B cell (primary cell): ENCODE measurements at places on chromosomes 4 and X. TPM values are rescaled to one million over a fixed set of nuclear protein-coding genes. Genes with fewer than 3 reads are reported as not detected.

- DNase-seq: no peak
Measured at GRCh38 chrX:152070144-152070543, 68.2 kb downstream of the MAGEA10 start.

DNA sequence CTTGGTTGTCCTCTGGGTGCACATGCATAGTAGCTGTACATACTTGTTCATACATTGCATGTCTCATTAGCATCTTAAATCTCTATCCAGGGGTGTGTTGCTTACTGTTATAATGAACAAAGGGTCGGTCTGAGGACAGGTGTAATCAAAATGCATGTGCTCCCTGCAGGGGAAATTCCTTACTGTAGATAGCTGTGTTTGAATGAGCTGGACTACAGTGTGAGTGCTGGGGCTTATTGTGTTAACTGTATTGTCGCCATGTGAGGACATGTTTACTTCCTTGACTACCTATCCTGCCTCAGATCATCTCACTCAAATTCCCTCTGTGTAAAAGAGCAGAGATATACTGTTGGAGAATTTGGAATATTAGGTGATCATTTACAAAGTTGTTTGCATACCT is 98.7 kb downstream of the KLHL34 start:
- DNase-seq: no peak

DNA sequence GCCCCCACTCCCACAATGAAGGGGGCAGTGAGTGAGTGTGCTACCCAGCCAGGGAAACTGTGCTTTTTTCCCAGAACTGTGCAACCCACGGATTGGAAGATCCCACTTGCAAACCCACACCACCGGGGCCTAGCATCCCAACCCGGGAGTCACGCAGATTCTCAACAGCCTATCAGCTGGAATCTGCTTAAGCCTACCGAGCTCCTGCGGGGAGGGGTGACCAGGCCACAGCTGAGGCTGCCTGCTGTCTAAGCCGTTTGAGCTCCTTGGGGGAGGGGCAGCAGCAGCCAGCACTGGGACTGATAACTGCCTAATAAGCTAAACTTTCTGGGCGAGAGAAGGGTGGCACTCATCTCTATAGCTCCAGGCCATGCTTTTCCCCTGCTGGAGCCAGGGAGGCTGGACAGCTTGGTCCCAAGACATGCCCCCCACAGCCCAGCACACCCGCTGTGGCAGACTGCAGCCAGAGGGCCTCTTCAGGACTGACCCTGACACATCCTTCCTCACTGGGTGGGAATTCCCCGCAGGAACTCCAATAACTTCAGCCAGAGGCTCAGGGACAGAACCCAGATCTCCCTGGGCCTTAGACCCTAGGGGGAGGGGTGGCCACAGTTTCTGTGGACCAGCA is 161.3 kb upstream of the MAGEB18 start:
- no peak for DNase-seq

- no peak for DNase-seq
Measured at GRCh38 chr4:23290656-23291055, 597.9 kb downstream of the GBA3 start.

DNA sequence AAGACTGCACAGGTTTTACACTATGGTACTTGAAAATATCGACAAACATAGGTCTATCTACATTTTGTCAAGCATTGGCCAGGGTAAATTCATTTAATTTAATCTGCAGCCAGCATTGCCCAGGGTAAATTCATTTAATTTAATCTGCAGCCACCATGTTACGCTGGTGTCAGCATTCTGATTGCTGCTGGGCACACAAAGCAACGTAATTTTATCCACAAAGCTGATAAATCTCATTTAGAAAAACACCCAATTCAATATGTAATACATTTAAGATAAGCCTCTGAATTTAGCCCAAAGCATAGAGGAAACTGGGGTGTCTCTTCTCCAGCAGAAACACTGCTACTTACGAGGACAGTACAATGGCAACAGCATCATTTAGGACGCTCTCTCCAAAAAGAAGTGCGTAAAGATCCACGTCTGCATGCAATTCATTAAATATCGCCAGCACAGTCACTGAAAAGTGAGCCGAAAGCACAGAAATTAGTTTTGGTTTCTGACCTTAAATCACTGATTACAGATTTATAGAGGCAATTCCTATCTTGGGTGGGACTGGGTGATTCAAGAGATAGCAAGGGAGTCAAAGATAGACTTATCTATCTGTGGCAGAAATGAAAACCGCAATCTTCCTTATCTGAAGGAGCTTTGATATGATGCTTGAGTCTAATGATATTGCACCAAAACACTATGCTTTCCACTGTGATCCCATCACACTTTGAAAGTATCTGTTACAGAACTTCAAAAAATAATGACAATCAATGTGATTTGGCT is 88.8 kb downstream of the CHST7 start:
- DNase-seq: no peak

- DNase-seq: no peak
Measured at GRCh38 chrX:123093792-123094191, 90.3 kb upstream of the GRIA3 start.

- no peak for DNase-seq
Measured at GRCh38 chr4:156138781-156139280, 185.2 kb upstream of the CTSO start.

GRCh38 chr4:42080306-42080705 is 72.1 kb downstream of the BEND4 start:
- no peak for DNase-seq

DNA sequence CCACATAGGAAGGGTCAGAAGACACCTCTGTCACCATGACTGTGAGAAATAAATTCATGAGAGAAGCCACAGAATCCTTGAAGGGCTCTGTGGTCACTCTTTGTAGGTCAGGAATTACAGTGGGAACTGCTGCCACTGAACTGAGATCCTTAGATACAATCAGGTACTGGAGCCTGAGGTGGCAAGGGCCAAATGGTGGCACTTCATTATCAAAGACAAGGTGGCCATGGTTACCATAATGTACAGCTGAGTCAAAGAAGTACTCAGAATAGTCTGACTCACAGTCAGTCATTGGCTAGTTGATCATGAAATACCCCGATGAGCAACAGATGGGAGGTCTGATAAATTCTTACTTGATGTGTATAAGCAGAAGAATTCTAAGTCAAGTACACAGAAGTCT is 131.9 kb downstream of the RTL3 start:
- DNase-seq: no peak

GRCh38 chr4:144658903-144659302 is 12.9 kb downstream of the HHIP start:
- no peak for DNase-seq

GRCh38 chr4:107699466-107700206 is 20.4 kb downstream of the PAPSS1 start:
- no peak for DNase-seq

DNA sequence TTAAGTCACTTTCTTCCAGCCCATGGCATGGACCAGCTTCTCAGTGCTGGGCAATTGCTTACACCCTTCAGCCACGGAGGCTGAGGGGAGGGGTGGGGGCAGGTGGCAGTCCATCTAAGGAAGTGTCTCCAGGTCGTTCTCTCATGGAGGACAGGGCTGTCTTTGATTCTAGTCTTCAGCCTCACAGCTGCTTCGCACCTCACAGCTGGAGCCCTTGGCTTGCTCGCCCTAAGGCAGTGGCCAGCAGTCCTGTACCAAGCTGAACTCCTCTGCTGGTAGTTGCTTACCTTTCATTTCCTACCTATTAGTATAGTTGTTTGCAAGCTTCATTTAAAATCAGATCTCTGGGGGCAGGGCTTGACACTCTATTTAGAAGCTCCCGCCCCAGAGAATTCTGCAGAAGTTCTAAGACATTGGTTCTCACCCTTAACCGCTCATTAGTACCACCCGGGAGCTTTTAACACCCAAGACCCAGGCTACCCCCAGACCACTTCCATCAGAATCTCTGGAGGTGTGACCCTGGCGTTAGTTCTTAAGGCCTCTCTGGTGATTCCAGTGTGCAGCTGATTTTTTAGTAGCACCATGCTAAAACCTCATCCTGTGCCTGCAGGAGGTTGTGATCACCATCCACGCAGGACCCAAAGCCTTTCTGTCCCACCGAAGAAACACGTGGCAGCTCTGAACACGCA is 386.8 kb downstream of the UNC5C start:
- DNase-seq: no peak

GRCh38 chr4:6939761-6940743 is 30.4 kb downstream of the TBC1D14 start:
- DNase-seq: peak; percentile 26

DNA sequence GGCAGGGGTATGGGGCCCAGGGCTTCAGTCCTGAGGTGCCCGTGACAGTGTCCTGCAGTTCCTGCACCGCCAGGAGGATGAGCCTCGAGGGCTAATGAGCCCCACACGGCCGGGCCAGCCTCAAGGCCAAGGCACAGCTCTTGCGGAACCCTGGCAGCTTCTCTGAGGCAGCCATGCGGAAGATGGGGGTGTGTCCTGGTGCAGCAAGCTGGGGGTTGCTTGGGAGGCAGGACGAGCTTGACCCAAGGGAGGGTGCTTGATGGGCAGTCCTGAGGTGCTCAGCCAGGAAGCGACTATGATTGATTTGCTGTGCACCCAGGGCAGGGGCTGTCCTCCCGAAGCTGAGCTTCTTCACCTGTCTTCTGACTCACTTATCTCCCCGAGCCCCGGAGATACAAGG is 9.1 kb upstream of the FGFR3 start:
- DNase-seq: no peak

DNA sequence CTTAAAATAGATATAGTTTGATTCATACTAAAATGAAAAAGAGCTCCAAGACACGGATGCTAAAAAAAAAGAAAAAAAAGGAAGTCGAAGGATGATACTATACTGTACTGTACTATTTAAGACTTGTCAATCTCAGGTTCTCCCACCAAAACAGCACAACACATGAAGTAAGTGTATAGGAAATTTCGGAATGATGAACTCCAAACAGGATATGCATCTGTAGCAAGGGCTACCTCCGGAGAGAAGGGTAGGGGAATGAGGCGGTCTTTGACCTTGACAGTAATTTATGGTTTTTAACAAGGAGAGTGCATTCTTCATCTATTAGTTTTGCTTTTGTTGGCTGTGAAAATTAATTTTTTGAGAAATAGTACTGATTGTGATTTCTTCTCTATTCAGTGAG is 541 bp upstream of the FIP1L1 start:
- DNase-seq: no peak

GRCh38 chr4:25811374-25811690 is 51.5 kb downstream of the SEL1L3 start:
- DNase-seq: no peak

DNA sequence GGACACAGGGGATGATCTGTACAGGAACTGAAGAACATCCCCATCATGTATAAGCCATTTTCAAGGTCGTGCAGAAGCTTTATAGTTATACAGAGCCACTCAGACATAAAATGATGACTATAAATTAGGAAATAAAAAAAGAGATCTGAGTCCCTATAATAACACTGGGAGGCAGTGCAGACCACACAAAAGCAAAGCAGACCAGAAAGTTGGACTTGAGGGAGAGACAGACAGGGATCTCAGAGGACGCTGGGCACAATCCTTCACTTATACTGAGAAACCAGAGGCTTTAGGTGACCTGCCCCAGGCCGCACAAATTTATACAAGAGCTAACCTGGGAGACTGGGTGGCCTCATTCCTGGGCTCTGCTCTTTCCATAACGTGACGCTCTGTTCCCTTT is 70.5 kb downstream of the HADH start:
- DNase-seq: no peak

DNA sequence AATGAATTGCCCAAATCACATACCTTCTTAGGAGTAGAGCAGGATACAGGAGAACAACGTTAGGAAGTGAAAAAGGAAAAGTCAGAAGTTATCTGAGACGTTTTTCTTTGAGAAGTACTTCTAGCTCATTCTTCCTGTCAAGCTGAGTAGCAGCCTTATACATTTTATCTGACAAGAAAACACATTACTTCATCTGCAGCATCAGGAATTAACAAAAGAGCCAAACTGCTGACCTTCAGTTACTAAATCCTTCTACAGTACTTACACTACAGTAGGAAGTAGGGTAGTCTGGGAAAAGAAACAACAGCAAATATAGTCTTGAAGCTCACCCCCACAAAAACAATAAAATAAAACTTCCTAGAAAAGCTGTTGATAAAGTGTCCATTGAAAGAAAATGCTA is 57.0 kb downstream of the ATP11C start:
- DNase-seq: no peak

DNA sequence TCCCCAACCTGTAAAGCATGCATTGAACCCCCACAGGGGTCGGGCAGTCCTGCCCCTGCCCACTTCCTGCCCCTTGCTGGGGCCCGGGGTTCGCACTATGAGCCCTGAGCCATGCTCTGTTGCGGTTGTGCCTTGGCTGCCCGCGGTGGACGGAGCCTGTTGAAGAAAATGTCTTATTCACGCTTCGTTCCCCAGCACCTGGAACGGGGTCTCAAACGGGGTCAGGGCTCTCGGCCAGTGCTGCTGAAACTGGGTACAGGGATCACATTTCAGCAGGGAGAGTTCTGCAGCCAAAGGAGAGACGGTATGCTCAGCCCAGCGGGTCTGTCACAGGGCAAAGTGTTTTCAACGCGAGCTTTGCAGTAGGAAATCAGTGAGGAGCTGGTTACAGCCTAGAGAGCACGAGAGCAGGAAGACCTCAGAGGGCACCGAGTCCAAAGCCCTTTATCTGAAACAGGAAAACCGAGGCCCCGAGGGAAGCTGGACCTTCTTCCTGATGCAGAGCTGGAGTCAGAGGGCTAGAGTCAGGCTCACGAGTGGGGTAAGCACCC is 46.3 kb upstream of the AFAP1 start:
- no peak for DNase-seq

- no peak for DNase-seq
Measured at GRCh38 chrX:71994601-71995000, 84.0 kb downstream of the NHSL2 start.

GRCh38 chr4:171979461-171979860 is 166.3 kb downstream of the GALNTL6 start:
- DNase-seq: no peak

DNA sequence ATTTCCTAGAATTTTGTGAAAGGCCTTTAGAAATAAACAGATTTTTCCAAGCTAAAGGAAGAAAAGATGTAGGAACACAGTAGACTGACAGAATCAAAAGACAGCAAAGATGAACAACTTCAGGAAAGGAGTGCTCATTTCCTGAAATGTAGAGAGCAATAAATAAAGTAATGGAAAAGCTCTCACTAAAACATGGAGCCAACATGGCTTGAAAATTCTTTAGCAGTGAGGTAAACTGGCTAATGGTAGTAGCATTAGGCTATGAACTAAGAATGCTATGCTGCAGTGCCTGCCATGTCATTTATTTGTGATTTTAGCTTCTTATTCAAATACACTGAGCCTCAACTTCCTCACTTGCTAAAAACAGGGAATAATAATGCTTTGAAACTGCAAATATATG is 108.7 kb downstream of the IQCM start:
- no peak for DNase-seq

The SLC4A4 gene
- not detected in 2 replicates for total RNA-seq

The CENPE gene
- total RNA-seq: 2.1 and 2.8 TPM in 2 replicates

The LRAT gene
- total RNA-seq: not detected in 2 replicates

The TMEM144 gene
- total RNA-seq: 0.07 TPM in 1 of 2 replicates, not detected in the other

The ERAS gene
- not detected in 2 replicates for total RNA-seq

The OPN1LW gene
- total RNA-seq: not detected in 2 replicates

The CT83 gene
- not detected in 2 replicates for total RNA-seq

The SLAIN2 gene
- total RNA-seq: 69.1 and 69.2 TPM in 2 replicates

The NR0B1 gene
- not detected in 2 replicates for total RNA-seq

The PAGE2B gene
- total RNA-seq: 0.67 TPM in 1 of 2 replicates, not detected in the other

The RS1 gene
- total RNA-seq: not detected in 2 replicates

The CFAP299 gene
- total RNA-seq: not detected in 2 replicates

The RPS6KA6 gene
- total RNA-seq: 0.59 and 0.61 TPM in 2 replicates

The RTL3 gene
- not detected in 2 replicates for total RNA-seq

The CENPVL1 gene
- not detected in 2 replicates for total RNA-seq

The NEXMIF gene
- total RNA-seq: 2.3 and 2.5 TPM in 2 replicates

The PRRG3 gene
- total RNA-seq: not detected in 2 replicates

The MAB21L2 gene
- total RNA-seq: not detected in 2 replicates
